ENCODE measurements at places on chromosomes 1 and 21. TPM values are rescaled to one million over a fixed set of nuclear protein-coding genes. Genes with fewer than 3 reads are reported as not detected.
A peak's percentile ranks its signal among the peaks of the same experiment; 100 is the strongest.

GRCh38 chr1:182615468-182616129 lies 11.4 kb upstream of the RGS16 start:
- DNase-seq, result peak; percentile 72
- H3K4me1 ChIP-seq, result peaks cover 38% of the 10 kb centered on the region
- H3K4me3 ChIP-seq, result peak overlapping the region; percentile 44

GRCh38 chr1:205451202-205451601 lies 4.6 kb downstream of the BLACAT1 start:
- H3K27me3 ChIP-seq, result peaks cover 37% of the 10 kb centered on the region
- H3K36me3 ChIP-seq, result peaks cover 15% of the 10 kb centered on the region
- no peak for DNase-seq
- H3K27ac ChIP-seq, result no peak overlapping the region

DNA sequence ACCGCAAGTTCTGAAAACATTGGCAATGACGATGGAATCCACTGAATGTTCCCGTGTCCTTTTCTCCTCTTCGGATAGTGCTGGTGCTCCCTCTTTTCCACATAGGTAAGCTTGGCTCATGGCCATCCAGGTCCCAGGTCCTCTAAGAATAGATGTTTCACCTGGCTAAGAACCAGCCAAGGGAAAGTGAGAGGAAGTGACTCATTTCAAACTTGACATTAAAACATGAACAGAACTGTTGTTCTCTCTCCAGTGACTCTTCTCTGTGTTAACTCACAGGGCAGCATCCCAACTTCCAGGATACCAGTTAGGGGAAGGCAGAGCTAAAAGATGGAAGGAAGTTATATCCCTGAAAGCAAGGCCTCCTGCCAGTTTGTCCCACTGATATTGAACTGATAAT lies 493.8 kb upstream of the CHRM3 start:
- H3K36me3 ChIP-seq, result no peaks in the 10 kb centered on the region
- H3K4me3 ChIP-seq, result no peak overlapping the region

Gene ATP6V1G3
- total RNA-seq, result not detected

Gene CRYBG2
- 0.30 TPM for total RNA-seq

Gene SLC66A1
- 18.5 TPM for total RNA-seq

Measured in spinal cord (tissue), 10 donors.